AG04449 (cell line): ENCODE measurements at places on chromosomes 6 and 20.

GRCh38 chr20:32249030-32249738 lies 28.3 kb upstream of the KIF3B start:
- DNase-seq = no peak

GRCh38 chr20:41169791-41170351 lies 32.5 kb downstream of the PLCG1 start:
- DNase-seq = no peak

DNA sequence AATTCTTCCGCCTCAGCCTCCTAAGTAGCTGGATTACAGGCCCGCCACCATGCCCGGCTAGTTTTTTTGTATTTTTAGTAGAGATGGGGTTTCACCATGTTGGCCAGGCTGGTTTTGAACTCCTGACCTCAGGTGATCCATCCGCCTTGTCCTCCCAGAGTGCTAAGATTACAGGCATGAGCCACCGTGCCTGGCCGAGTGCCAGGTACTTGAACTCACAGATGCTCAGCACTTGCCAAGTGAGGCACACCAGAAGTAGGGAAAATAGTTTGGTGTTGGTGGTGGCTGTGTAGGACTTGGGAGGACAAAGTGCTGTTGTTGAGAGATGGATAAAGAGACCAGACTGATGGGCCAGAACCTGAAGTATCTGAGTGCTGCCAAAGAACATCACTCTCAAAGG lies 40.0 kb upstream of the MBOAT1 start:
- no peak for DNase-seq

DNA sequence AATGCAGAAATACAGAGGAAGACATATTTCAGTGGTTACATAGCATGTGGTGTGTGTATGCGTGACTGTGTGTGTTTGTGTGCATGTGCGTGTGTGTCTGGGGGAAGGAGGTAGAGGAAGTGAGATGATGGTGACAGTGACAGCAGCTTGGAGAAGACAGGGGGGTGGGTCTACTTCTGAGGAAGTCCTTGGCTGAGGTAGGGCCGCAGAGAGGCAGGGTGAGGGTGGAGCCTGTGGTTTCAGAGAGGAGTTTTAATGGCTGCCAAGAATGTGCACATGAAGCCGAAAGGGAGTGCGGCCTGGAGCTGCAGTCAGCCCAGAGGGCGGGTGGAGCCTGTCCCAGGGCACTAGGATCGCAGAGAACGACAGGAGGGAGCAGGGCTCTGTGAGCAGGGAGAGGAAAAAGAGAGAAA lies 22.7 kb upstream of the RNF24 start:
- DNase-seq = no peak

GRCh38 chr6:164098857-164099267 lies 684.3 kb downstream of the QKI start:
- no peak for DNase-seq

DNA sequence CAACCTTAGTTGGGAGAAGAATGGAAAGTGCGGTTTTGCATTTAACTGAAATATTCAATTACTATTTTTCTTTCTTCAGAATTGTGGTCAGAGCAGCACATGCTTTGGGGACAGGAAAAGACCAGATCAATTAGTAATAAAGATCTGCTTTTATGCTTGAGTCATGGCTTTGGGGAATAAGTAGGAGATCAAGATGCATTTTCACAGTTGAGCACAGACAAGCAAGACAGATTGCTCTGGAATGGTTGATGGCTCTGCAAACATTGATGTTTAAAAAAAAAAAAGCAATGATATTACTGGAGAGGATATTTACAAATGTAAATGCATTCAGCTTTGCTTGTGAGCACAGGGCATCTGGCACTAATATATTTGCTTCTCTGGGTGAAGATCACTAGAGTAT lies 224.4 kb upstream of the SASH1 start:
- no peak for DNase-seq

DNA sequence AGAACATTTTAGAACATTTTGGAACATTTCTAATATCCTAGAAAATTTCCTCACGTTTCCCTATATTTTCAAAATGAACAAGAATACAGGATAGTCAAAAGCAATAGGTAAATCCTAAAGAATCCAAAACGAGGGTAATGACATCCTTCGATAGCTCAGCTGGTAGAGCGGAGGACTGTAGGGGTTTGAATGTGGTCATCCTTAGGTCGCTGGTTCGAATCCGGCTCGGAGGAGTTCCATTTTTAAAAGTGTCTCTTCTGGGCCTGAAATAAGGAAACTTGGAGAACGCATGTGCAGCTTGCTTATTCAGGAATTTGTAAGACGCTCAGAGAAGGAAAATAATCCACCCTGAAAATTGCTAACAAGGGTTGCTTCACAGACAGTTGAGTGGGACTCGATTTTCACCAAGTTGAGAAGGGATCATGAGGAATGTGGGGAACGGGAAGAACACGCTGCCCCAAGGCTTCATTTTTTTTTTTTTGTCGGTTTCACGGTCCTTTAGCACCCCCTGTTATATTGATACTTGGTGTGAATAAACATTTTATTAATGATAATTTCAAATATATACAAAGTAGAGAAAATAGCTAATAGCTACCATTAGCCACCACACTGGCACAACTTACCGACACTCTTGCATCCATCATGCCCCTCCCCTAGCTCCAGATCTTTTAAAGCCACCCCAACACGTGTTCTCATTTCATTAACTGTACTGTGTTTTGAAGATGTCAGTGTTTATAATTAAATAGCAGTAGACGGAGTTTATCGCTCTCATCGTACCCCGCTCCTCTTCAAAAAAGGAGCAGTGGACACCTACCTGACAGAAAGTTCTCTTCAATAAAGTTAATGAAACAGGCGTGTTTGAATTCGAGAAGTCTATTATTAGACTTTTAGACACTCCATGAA lies 1.8 kb upstream of the ABT1 start:
- DNase-seq = peak; percentile 63

DNA sequence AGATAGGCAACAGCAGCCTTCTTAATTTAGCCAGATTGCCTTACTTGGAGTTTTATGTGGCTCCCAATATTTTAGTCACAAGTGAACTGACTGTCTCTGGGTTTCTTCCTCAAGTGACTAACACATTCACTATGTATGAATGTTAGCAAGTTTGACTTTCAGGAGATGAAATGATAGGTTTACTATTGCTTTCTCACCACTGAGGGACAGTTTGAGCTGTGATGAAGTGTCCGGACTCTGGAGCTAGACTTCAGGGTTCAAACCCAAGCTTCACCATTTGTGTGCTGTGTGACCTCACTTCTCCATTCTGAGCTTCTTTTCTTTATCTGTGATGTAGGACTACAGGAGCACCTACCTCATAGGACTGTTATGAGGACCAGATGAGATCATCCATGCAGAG lies 8.2 kb downstream of the DHX35 start:
- DNase-seq = peak; percentile 83

DNA sequence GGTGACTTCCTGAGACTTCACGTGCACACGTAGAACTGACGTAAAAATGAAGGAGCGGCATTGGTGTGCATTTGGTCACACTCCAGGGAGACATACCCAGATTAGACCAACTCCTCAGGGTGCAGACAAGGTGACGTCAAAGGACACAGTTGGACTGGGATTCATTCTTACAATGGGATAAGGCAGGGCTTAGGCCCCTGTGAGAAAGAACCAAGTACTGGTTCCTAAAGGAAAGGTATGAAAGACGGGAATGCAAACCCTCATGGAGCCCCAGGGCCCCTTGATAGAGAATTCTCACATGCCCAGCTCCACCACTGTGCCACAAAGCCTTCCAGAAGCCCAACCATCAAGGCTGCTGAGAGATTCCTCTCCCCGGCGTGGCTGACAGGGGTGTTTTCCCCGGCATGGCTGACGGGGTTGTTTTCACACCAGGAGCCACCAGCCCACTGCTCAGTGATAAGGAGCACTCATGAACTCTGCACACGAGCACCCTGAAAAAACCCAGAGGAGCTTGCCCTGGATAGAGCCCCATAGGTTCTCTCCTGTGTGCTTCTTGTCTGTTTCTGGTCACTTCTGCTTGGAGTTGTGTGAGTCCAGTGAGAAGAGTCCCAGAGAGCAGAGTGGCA lies 90.1 kb downstream of the CAP2 start:
- no peak for DNase-seq
